Mesenteric fat pad (tissue), 1 donor: ENCODE measurements at places on chromosomes 16 and 17. TPM values are rescaled to one million over a fixed set of nuclear protein-coding genes. Genes with fewer than 3 reads are reported as not detected.

The KREMEN2 gene
- not detected for total RNA-seq

DNA sequence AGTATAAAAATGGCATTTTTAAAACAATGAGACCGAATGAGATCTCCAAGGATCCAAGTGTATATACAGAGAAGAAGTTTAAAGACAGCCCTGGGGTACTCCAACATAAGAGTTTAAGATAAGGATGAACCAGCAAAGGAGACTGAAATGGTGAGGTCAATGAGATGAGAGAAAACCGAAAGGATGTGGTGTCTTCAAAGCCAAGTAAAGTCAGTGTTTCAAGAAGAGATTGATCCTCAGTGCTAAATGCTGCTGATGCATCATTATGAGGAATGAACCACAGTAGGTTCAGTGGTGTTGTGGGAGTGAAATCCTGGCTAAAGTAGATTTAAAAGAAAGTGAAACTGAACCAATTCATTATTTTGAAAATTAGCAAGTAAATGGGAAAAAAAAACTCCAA is 38.1 kb upstream of the NLK start:
- no peak for DNase-seq

DNA sequence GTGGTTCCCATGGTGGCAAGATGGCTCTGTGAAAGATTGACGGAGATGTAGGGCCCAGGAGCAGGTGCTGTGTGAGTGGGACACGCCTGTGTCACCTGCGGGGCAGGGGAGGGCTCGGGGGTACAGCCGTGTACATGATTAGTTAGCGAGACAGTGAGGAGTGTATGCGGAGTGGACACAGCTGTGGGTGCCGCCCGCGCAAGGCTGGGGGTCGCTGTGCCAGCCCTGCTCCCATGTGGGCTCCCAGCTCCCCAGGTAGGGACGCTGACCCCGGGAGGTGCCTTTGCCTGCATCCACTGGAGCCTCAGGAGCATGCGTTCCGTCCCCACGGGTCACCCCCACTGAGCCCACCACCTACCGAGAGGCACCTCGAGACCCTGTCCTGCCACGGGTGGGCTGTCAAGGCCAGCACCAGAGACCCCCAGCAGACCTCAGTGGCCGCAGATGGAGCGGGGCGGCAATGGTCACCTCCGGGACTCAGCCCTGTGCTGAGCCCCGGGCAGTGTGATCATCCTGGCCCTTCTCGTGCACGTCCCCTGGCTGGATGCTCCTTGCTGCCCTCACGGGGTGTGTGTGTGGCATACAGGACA is 7.4 kb downstream of the CAPN15 start:
- no peak for DNase-seq

DNA sequence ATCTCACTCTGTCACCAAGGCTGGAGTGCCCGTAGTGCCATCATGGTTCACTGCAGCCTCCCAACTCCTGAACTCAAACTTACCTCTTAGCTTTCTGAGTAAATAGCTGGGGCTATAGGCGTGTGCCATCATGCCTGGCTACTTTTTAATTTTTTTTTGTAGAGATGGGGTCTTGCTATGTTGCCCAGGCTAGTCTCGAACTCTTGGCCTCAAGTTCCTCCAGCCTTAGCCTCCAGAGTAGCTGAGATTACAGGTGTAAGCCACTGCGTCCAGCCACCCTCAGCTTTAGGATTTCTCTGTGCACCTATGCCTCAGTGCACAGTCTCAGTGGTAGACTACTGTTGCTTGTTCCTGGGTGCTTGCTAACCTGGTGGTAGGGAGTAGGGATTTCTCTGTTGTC is 5.5 kb downstream of the SLC7A6 start:
- no peak for DNase-seq

GRCh38 chr17:32341857-32342602 is at the start of gene C17orf75:
TSS of gene C17orf75 (minus strand) at chr17:32342173. CDS start at chr17:32342139, 34 bp downstream.
- peak; percentile 92 for DNase-seq
